Activated T-cell treated with anti-CD3 and anti-CD28 coated beads, Interleukin-2, amount 50 U/mL, for 72 hours (primary cell): ENCODE measurements at places on chromosomes 13 and 19. TPM values are rescaled to one million over a fixed set of nuclear protein-coding genes. Genes with fewer than 3 reads are reported as not detected.

Gene HSD17B14
- 3.2 TPM for total RNA-seq

GRCh38 chr19:4472174-4472974 is at the start of gene HDGFL2:
Gene HDGFL2 (plus strand): TSS chr19:4472297. CDS start chr19:4472351, 54 bp downstream.
- H3K4me3 ChIP-seq, result peak within 1 kb of the TSS; percentile 90
- peaks cover 20% of the 10 kb centered on the region for H3K4me1 ChIP-seq
- H3K27me3 ChIP-seq, result no peaks in the 10 kb centered on the region
- DNase-seq, result no peak
- H3K36me3 ChIP-seq, result peaks cover 2% of the 10 kb centered on the region
- H3K27ac ChIP-seq, result peak within 1 kb of the TSS; percentile 19

Gene JUNB
- 618 TPM for total RNA-seq

DNA sequence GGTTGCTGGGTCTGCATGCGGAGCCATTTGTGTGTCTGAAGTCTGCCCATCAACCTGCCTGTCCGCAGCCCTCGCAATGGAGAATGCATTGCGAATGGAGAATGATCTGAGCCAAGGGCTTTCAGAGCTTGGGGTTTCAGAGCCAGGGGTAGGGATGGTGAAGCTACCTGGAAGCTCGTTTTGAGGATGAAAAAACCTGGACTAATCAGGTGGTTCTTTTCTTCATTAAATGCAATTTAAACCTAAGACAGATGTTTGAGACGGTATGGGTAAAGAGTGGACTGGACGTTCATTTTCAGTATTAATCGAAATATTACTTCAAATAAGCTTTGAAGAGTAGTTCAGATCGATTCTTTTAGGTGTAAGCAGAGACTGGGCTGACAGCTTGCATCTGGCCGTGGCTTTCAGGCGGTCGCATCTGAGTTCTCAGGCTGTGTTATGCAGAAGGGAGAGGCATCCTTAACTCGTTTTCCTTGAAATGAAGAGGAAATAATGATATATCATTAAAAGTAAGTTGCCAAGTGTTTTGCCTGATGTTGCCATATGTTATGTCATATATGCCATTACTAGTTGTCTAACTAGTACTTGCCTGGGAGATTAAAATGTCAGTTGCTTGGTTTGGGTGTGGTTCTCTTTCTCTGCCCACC is 801 bp downstream of the MCF2L start:
- DNase-seq, result no peak
- peaks cover 3% of the 10 kb centered on the region for H3K36me3 ChIP-seq
- peak overlapping the region; percentile 86 for H3K4me3 ChIP-seq

DNA sequence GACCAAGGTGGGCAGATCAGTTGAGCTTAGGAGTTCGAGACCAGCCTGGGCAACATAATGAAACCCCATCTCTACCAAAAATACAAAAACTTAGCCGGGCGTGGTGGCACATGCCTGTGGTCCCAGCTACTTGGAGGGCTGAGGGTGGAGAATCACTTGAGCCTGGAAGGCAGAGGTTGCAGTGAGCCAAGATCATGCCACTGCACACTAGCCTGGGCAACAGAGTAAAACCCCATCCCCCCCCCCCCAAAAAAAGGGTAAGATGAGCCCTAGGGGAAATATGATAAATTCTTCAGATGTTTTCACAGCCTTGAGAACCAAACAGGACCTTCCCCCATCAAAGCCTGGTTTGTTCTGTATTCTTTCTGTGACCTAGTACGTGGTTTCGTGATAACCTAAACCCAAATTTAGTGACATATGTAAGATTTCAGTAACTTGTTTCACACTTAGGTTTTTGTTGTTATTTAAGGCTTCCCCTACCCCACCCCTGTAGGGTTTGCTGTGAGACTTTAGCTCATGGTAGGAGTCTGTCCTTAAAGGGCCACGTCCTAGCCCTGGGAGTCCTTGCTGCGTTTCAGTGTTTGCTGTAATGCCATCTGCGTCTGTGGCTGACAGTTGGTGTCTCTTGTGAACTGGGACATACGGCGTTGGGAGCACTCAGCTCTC is 49.6 kb downstream of the MYO9B start:
- H3K27ac ChIP-seq, result peak overlapping the region; percentile 98
- no peaks in the 10 kb centered on the region for H3K27me3 ChIP-seq
- H3K4me3 ChIP-seq, result peak overlapping the region; percentile 92

Gene APOC1
- not detected for total RNA-seq

- H3K4me1 ChIP-seq, result peaks cover 17% of the 10 kb centered on the region
- no peak for DNase-seq
- H3K27ac ChIP-seq, result no peak overlapping the region
- H3K36me3 ChIP-seq, result no peaks in the 10 kb centered on the region
- no peak overlapping the region for H3K4me3 ChIP-seq
Measured at GRCh38 chr13:30718661-30719524, 16.4 kb upstream of the ALOX5AP start.

- DNase-seq, result no peak
- no peaks in the 10 kb centered on the region for H3K36me3 ChIP-seq
- H3K27ac ChIP-seq, result no peak overlapping the region
- H3K4me3 ChIP-seq, result no peak overlapping the region
Measured at GRCh38 chr13:20131057-20131832, 29.6 kb downstream of the GJA3 start.
